ENCODE measurements at places on chromosomes 7 and 10. TPM values are rescaled to one million over a fixed set of nuclear protein-coding genes. Genes with fewer than 3 reads are reported as not detected.

GRCh38 chr7:14000247-14000646 is 10.8 kb upstream of the ETV1 start:
- DNase-seq: no peak

- no peak for DNase-seq
These were observed 92.6 kb upstream of the TCF7L2 start for GRCh38 chr10:112857493-112857892.

PDK4 gene
- 77.4 TPM for total RNA-seq

GRCh38 chr7:24709051-24709450 is 48.2 kb downstream of the GSDME start:
- DNase-seq: no peak

DNA sequence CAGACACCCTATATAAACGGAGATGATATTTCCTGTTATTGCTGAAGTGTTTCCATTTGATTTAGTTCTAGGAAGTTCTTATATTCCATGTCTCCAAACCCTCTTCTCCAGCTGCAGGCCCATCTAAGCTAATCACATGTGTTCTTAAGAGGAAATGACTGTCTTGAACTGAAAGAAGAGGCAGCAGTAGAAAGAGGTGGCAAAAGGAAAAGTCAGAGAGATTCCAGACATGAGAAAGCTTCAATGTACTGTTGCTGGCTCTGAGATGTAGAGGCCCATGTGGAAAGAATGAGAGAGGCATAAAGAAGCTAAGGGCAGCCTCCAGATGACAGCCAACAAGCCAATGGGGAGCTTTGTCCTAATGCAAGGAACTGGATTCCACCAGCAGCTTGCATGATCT is 287.2 kb downstream of the GFRA1 start:
- DNase-seq: no peak

DNA sequence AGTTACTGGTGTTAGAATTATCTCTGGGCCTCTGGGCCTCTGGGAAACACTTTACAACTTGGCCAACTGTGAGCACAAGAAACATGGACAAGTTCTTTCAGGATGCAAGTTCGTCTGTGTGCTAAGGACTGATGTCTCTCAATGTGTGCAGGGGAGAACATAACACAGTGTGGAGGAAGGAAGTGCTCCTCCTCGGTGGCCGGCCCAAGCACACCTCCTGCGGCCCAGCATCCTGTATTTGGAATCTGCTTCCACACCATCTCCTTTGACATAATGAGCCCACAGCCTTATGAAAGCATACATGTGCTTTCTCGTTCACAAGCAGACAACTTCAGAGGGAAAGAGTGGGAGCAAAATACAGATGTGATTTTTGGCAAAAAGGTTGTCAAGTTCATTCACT is 59.0 kb downstream of the MTPN start:
- DNase-seq: no peak

- no peak for DNase-seq
These were observed 549 bp downstream of the CALY start for GRCh38 chr10:133336118-133336576.

DNA sequence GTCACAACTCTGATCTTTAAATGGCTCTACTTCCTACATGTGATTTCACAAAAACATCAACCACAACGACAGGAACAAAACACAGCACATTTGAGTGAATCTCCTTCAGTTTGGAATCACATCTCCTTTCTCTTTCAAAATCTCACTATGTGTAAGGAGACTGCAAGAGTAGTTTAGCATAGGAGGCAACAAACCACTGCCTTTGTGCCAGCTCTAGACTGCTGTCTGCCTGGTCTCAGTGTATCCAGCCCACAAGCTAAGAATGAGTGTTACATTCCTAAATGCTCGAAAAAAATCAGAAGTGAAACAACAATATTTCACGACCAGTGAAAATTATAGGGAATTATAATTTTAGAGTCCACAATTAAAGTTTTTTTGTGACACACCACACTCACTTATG is 217.0 kb upstream of the STEAP4 start:
- DNase-seq: no peak

GRCh38 chr7:38211940-38212339 is 33.9 kb downstream of the STARD3NL start:
- DNase-seq: no peak

GRCh38 chr7:106604303-106604924 is 56.5 kb downstream of the CCDC71L start:
- no peak for DNase-seq

Measured in left lobe of liver (tissue), 2 donors.